Calu3 (cell line): ENCODE measurements at places on chromosomes 16 and 17.

DNA sequence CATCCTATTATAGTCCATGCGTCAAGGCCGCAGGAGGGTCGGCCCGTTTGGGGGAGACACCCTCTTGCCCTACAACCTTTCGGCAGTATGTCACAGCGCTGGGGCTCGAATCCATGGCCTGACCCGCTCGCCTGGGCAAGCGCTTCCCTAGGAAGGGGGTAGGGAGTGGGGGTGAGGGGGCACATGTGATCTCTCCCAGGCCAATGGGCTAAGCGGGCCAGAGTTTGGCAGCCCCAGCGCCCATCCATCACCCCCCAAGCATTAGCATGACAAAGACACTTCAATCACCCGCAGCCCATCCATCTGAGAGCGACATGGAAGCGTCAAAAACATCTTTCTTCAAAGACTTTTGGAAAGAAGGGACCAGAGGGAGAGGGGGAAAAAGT, at the start of gene HOXB1:
TSS of gene HOXB1 (minus strand) at position 125 of the 386 bp plus-strand sequence. CDS start at position 18, 107 bp downstream.
- no peaks in the 10 kb centered on the region for H3K36me3 ChIP-seq
- no peak for DNase-seq
- H3K27me3 ChIP-seq = peaks cover 51% of the 10 kb centered on the region
- no peaks in the 10 kb centered on the region for H3K4me1 ChIP-seq

DNA sequence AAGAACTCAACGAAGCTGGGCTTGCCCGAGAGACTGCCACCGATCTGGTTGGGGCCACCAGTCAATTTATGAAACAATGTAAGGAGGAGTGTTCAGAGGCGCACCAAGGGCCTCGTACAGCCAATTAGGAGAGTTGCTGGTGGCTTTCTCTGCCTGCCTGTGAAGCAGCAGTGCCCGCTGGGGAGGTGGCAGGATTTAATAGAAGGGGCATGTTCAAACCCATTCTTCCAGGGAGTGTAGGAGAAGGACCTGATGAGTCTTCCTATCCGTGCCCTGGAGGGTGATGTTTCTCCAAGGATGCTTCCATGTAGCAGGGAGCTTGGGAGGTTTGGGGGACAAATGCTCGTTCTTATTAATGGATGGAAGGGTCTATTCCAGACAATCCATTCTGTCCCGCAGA, 178.4 kb downstream of the CCDC182 start:
- DNase-seq = no peak
- no peaks in the 10 kb centered on the region for H3K27me3 ChIP-seq

- no peak for DNase-seq
- H3K27ac ChIP-seq = no peak overlapping the region
- peaks cover 33% of the 10 kb centered on the region for H3K27me3 ChIP-seq
- peaks cover 47% of the 10 kb centered on the region for H3K4me1 ChIP-seq
- H3K4me3 ChIP-seq = no peak overlapping the region
Observed at GRCh38 chr16:57531253-57531575, 5.2 kb downstream of the CCDC102A start.

GRCh38 chr17:74759941-74760340, 11.5 kb downstream of the NHERF1 start:
- peak overlapping the region; percentile 65 for H3K4me3 ChIP-seq

GRCh38 chr17:7552621-7553051, 3.8 kb downstream of the TNFSF12 start:
- DNase-seq = no peak
- H3K4me3 ChIP-seq = no peak overlapping the region
- H3K27me3 ChIP-seq = no peaks in the 10 kb centered on the region
- peaks cover 26% of the 10 kb centered on the region for H3K4me1 ChIP-seq

GRCh38 chr16:56347670-56348069, 77.7 kb downstream of the AMFR start:
- peaks cover 48% of the 10 kb centered on the region for H3K27me3 ChIP-seq
- peaks cover 5% of the 10 kb centered on the region for H3K36me3 ChIP-seq
- no peak overlapping the region for H3K27ac ChIP-seq
- no peaks in the 10 kb centered on the region for H3K4me1 ChIP-seq
- no peak for DNase-seq

GRCh38 chr17:76442341-76443338, 10.3 kb downstream of the UBE2O start:
- no peak for DNase-seq
- H3K4me1 ChIP-seq = peaks cover 66% of the 10 kb centered on the region
- H3K27ac ChIP-seq = no peak overlapping the region
- H3K27me3 ChIP-seq = no peaks in the 10 kb centered on the region
- H3K36me3 ChIP-seq = no peaks in the 10 kb centered on the region

DNA sequence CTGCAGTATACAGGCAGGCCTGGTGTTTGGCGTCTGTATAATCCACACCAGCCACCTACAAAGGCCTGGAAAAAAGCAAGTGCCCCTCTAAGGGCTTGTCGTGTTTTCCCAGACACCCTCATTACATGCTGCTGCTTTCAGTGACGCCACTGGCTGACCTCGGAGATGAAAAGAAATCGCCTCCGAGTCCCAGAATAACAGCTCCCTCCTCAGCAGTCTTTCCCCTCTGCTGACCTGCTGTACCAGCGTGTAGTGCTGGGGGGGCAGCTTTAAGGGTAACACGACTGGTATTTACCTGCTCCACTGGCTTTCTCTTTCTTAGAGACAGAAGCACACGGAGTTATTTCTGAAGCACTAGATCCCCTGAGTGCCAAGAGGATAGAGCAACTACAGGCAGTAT, 296.8 kb downstream of the GRIN2A start:
- no peak for DNase-seq
- no peak overlapping the region for H3K4me3 ChIP-seq
- H3K4me1 ChIP-seq = peaks cover 7% of the 10 kb centered on the region
- no peak overlapping the region for H3K27ac ChIP-seq
- no peaks in the 10 kb centered on the region for H3K27me3 ChIP-seq
- no peaks in the 10 kb centered on the region for H3K36me3 ChIP-seq

GRCh38 chr17:60188759-60189158, 39.0 kb downstream of the CA4 start:
- no peak overlapping the region for H3K27ac ChIP-seq
- no peak overlapping the region for H3K4me3 ChIP-seq
- peaks cover 13% of the 10 kb centered on the region for H3K4me1 ChIP-seq
- H3K36me3 ChIP-seq = peaks cover 10% of the 10 kb centered on the region

DNA sequence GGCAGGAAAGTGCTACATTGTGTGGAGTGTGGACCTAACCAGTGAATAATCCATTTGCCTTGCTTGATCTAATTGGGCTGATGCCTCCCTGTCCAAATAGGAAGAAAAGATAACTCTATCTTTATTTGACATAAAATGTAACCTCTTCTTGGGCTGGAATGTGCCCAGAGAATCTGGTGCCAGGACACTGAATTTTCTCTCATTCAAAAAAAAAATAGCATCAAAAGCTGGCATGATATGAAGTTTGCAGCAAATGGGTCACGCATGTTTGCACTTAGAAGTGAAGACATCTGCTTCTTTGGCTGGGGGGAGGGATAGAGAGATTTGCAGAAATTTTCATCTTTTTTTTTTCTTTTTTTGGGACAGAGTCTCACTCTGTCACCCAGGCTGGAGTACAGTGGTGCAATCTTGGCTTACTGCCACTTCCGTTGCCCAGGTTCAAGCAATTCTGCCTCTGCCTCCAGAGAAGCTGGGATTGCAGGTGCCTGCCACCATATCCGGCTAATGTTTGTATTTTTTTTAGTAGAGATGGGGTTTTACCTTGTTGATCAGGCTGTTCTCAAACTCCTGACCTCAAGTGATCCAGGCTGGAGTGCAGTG, 478.2 kb upstream of the EEF2KMT start:
- no peaks in the 10 kb centered on the region for H3K4me1 ChIP-seq
- H3K4me3 ChIP-seq = no peak overlapping the region
- H3K27ac ChIP-seq = no peak overlapping the region
- no peak for DNase-seq

DNA sequence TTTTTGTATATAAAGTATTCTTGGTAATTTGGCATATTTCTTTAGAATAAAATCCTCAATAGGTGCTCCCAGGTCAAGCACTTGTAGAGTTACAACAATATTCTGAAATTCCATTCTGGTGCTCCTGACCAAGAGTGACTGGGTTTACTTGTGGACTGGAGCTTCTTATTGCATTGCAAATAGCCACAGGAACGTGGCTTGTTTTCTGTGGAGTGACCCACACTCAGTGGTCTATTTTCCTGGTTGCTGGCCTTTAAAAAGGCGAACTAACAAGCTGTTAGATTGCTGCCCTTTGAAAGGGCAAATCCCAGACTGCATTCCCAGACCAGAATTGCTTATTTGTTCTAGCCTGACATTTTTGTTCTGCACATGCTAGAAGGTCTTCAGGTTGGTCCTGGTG, 658.8 kb upstream of the GOT2 start:
- H3K36me3 ChIP-seq = no peaks in the 10 kb centered on the region
- no peaks in the 10 kb centered on the region for H3K27me3 ChIP-seq
- no peak overlapping the region for H3K27ac ChIP-seq
- no peaks in the 10 kb centered on the region for H3K4me1 ChIP-seq

DNA sequence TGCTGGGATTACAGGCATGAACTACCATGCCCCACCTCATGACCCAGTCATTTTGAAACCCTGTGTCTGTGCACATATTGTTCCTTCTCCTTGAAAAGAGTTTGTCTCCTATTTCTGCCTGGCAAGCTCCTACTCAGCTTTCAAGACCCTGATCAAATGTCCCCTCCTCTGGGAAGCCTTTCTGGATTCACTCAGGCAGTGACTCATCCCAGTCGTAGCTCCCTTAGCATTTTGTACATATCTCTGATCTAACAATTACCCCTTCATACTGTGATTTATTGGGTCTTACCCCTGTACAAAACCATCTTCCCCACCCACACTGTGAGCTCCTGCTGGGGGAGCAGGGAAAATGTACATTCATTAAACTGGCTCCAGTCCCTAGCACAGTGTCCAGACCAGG, 18.1 kb upstream of the ABCC12 start:
- H3K27me3 ChIP-seq = peaks cover 39% of the 10 kb centered on the region
- no peak for DNase-seq
- no peak overlapping the region for H3K4me3 ChIP-seq
- H3K36me3 ChIP-seq = no peaks in the 10 kb centered on the region

GRCh38 chr17:83145358-83145738, 65.9 kb downstream of the METRNL start:
- H3K36me3 ChIP-seq = no peaks in the 10 kb centered on the region
- no peak for DNase-seq
- no peaks in the 10 kb centered on the region for H3K4me1 ChIP-seq
- no peak overlapping the region for H3K4me3 ChIP-seq
- H3K27ac ChIP-seq = no peak overlapping the region

DNA sequence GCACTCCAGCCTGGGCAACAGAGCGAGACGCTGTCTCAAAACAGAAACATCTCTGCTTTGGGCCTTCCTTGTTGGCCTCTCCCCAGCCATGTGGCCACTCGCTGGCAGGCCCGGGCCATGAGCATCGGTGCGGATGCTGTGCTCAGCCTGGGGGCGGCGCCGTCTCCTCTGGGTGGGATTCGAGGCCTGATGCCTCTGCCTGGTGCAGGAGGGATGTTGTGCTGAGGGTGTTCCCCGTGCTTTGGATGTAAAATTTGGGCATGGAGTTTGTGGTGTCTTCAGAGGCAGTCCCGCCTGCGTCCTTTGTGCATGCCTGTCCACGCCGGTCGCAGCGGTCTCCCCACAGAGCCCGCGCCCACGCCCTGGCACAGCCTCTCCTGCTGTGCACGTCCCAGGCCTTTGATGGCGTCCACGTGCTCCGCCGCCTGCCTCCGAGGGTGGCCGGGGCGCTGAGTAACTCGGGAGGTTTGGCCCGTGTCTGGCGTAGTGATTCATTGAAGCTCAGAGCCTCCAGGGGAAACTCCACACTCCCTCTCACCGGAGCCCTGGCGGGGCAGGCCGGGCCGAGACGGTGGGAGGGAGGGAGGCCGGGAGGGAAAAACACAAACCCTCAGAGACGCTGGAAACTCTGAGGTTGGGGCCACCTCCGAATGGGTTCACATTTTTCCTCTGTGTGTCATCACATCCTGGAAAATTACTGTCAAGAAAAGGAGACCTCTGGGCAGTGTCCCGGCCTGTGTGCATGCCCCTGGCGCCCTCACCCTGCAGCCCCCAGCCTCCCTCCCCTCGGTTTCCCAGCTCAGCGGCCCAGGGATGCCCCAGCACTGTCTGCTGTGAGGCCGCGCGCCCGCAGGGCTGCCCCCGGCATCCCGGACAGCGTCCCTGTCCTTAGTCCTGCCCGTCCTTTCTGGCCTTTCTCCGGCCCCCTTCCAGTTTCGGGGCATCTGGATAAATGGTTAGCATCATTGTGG, 19.0 kb downstream of the CENPX start:
- DNase-seq = peak; percentile 76
- no peaks in the 10 kb centered on the region for H3K4me1 ChIP-seq
- no peaks in the 10 kb centered on the region for H3K27me3 ChIP-seq
- H3K27ac ChIP-seq = no peak overlapping the region
- peaks cover 17% of the 10 kb centered on the region for H3K36me3 ChIP-seq
- H3K4me3 ChIP-seq = no peak overlapping the region

- peak; percentile 97 for DNase-seq
- H3K4me1 ChIP-seq = peaks cover 38% of the 10 kb centered on the region
- no peaks in the 10 kb centered on the region for H3K27me3 ChIP-seq
- H3K4me3 ChIP-seq = peak within 1 kb of the TSS; percentile 77
Observed at GRCh38 chr17:75515496-75516254, at the start of gene CASKIN2. Gene CASKIN2, minus strand, starts transcription at chr17:75515537. Its CDS starts 1,733 bp downstream, at chr17:75513804.

DNA sequence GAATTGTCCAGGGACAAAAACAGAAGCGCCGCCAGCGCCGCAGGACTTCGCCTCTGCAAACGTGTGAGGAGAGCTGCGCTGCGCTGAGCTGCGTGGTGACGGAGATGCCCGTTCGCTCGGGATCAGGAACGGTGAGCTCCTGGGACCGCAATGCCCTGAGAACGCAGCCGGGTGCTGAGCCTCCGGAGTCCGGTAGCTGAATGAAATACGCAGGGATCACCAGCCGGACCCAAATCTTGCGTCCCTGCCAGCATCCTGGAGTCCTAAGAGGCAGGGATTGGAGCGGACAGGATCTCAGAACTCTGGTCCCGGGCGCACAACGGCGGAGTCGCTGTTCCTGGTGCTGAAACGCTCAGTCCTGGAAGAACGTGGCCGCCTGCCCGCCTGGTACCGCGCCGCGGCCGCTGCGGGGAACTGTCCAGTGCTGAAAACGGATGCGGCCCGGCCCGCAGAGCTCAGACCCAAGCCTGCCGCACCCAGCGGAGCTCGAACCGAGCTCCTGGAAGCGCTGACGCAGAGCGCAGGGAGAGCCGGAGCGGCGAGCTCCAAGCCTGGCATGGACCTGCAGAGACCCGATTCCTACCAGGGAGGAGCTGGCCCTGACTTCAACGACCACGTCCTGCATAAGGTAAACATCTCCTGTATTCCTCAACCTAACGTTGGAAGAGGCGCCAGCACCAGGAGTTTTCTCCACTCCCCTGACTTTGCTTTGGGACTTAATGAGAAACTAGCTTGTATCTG, 41.5 kb downstream of the CD300LF start:
- H3K27me3 ChIP-seq = peaks cover 85% of the 10 kb centered on the region
- no peak overlapping the region for H3K4me3 ChIP-seq
- peak; percentile 15 for DNase-seq
- no peaks in the 10 kb centered on the region for H3K36me3 ChIP-seq
- H3K4me1 ChIP-seq = no peaks in the 10 kb centered on the region
- no peak overlapping the region for H3K27ac ChIP-seq

GRCh38 chr16:48001324-48001895, 154.4 kb downstream of the ABCC12 start:
- H3K27me3 ChIP-seq = peaks cover 61% of the 10 kb centered on the region
- no peaks in the 10 kb centered on the region for H3K36me3 ChIP-seq
- no peak overlapping the region for H3K4me3 ChIP-seq
- no peak for DNase-seq
